Trophoblast cell (in vitro differentiated cells and primary cell): ENCODE measurements at places on chromosomes 3 and 15.

- DNase-seq = no peak
Observed at GRCh38 chr3:146052791-146053310, 108.1 kb downstream of the PLOD2 start.

GRCh38 chr3:136305879-136306278, 55.7 kb downstream of the PCCB start:
- DNase-seq = peak; percentile 67

DNA sequence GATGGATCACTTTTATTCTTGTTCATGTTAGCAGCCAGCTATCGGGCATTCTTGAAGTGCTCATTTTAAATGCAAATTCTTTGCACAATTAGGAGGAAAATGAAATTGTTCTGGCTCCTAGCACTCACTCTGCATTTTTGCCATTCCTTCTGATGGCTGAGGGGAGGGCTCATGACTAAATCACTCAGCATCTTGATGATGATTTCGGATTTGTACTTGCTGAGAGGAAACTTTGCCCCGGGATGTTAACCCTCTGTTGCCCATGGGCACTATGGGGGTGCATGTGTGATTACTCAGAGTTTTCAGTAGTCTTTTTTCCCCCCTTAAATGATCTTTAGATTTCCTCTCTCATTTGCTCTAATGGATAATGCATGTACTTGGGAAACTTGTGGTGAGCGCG, 299.6 kb upstream of the C2CD4B start:
- DNase-seq = no peak

DNA sequence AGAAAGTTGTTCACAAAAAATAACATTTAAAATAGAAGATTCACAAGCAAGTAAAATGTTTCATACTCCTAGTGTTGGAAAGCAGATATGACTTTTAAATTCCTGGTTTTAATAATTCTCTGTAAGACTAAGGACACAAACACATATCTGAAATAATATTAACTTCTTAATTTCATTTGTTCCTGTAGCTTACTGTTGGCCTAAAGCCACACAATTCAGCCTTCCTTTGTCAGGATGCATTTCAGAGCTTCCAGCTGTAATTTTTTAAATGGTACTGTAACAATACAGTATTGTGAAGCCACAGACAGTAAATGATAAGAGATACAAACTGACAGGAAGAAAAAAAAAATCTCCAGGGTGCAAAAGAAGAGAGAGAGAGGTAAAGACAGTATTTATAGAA, 84.2 kb downstream of the TMCC1 start:
- DNase-seq = no peak

DNA sequence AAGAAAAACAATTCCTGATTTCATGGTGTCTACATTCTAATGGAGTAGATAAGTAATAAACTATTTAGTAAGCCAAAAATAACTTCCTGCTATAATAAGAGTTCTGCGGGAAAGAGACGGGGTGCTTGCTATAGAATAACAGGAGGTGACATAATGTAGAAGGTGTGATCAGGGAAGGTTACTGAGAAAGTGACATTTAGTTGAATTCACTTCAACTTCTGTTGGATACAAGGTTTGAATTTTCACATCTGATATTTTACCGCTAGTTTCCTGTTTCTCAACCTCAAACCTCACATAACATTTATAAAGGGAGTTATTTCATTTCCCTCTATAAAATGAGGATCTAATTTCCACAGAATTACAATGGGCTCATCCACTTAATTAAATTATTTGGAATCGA, 102.3 kb upstream of the GBE1 start:
- DNase-seq = no peak

DNA sequence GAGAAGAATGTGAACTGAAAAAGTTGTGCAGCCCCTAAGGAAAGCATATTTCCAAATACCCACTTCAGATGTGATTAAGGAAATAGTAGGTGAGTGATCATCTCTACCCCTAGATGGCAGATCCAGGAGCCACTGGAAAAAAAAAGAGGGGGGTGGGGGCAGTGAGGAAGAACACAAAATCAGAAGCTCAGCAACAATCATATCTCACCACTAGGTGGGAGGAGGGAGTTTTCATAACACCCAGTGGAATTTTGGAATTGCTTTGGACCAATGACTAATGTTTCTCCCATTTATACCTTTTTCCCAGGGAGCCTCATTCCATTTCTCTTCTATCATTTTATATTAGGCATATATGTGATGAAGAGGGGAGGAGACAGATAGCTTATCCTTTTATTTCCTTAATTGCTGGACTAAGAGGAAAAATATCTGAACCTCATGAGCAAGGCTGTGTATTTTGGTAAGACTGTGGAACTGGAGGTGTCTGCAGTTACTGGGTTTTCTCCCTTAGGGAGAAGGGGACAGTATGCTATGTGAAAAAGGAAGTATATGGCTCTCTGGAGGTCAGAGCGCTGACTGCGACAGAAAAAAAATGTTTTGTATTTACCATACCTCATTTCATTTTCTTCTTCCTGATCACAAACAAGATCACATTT, 363.4 kb downstream of the GAP43 start:
- no peak for DNase-seq

DNA sequence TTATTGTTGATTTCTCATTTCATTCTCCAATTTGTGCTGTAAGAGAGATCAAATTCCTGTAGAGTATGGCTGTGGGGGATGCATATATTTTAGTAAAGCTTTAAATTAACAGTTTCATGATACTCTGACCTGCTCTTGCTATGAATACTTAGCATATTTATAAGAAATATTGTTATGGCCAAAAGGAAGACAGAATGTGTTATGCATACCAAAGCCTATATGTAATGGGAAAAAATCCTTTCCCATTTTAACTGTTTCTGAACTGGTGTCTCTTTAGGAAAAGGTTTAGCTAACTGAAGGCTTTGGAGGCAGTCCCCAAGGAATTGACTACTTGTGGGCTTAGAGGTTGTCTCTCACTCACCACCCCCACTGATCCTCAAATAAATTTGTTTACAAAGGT, 59.2 kb downstream of the CADPS start:
- no peak for DNase-seq

GRCh38 chr15:27399241-27399640, 428.3 kb downstream of the GABRG3 start:
- DNase-seq = no peak

GRCh38 chr15:73325191-73325861, 43.4 kb downstream of the HCN4 start:
- DNase-seq = no peak

- peak; percentile 62 for DNase-seq
Observed at GRCh38 chr3:155232605-155233004, 60.9 kb downstream of the STRIT1 start.

- peak; percentile 84 for DNase-seq
Observed at GRCh38 chr15:52261498-52262242, 33.9 kb downstream of the MYO5C start.

DNA sequence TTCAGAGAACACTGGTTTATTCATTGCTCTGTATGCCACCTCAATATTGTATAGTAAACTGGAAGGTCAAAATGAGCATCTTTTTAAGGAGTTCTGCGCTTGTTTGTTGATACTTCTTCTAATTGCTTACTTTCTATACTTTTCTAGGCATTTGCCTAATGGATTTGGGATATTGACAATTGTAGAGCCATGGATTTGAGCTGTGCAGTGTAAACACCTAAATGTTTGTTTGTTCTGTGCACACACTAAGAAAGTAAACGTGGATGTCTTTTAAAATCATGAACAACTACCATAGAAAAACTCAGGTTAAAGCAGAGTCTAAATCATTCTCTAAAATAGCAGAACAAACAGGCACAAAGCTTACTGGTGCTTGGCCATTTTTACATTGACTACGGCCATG, 436.6 kb upstream of the GBE1 start:
- DNase-seq = no peak

- DNase-seq = peak; percentile 7
Observed at GRCh38 chr3:22862111-22862510, 341.0 kb upstream of the UBE2E2 start.

- DNase-seq = no peak
Observed at GRCh38 chr3:72345980-72346379, 502.3 kb downstream of the SHQ1 start.

DNA sequence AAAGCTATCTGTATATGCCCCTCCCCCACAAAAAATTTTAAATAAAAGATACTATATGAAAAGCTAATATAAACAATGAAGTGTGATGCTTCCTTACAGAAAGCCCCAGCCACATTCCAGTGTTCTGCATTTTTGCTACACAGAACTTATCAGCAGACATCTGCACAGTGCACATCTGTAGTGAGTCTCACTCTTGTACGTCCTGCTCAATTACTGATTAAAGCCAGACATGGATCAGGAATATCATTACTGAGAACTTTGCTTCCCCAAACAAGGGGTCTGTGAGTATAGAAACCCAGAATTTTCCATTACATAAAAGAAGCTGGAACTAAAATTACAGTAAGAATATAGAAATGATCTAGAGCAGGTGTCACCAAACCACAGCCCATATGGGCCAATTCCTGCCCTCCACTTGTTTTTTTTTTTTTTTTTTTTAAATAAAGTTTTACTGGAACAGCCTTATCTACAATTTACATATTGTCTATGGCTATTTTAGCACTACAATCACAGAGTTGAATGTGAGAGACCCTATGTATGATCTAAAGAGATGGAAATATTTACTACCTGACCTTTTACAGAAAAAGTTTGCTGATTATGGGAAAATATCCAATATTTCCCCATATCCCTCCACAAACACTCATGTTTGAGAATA, 45.7 kb downstream of the UBP1 start:
- no peak for DNase-seq

GRCh38 chr3:58586776-58587192, 9.6 kb upstream of the FAM107A start:
- no peak for DNase-seq

- no peak for DNase-seq
Observed at GRCh38 chr3:113270068-113270467, 58.7 kb downstream of the BOC start.
